ENCODE measurements at places on chromosomes 11 and 22. TPM values are rescaled to one million over a fixed set of nuclear protein-coding genes. Genes with fewer than 3 reads are reported as not detected.

DNA sequence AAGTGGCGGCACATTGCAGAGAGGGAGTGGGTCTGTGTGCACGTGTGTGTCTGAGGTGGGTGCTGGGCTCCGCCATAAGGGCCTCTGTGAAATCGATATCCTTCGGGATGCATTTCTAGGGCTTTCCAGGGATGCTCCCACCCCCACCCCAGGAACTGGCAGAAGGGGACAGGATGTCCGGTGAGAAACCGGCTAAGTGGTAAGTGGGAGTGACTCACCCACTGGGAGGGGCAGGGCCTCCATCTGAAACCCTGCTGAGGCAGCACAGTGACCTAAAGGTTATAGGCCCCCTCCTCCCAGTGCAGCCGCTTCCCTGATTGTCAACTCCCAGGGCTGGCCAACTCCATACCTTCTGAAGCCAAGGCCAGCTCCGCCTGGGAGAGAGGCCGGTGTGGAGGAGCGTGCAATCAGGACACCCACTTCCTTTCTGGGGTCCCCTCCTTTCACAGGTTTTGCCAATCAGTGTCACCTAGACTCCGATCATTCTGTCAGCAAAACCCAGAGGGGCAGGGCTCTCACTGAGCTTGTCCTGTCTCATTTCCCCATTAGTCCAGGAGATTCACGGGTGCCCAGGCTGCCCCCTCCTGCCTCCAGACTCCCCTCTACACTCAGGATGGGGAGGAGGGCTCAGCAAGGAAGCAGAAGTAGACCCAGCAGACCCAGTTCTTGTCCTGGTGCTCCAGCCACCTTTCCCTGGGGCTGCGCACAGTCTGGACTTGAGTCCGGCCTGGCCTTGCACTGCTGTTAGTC lies 44.5 kb downstream of the NECTIN1 start:
- peak; percentile 71 for DNase-seq

DNA sequence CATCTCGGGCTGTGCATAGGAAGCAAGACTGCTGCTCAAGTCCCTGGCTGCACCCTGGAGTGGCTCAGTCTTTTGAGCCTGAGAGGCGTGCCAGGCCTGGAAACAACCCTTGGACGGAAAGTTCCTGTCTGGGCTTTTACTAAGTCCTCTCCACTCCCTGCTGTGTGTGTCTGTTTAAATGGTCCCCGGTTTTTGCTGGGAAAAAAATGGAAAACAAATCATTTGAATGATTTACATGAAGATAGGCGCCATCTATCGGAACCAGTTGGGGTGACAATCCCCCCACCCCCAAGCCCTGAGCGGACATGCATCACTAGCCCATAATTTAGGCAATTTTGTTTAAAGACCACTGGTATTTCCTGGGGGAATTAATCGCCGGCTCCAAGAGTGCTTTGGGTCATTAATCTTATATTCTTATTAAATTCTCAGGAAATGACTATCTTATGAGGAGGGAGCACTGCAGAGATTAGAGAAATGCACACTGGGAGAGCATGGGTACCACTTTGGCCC lies 2.7 kb upstream of the GAB2 start:
- peak; percentile 89 for DNase-seq

DNA sequence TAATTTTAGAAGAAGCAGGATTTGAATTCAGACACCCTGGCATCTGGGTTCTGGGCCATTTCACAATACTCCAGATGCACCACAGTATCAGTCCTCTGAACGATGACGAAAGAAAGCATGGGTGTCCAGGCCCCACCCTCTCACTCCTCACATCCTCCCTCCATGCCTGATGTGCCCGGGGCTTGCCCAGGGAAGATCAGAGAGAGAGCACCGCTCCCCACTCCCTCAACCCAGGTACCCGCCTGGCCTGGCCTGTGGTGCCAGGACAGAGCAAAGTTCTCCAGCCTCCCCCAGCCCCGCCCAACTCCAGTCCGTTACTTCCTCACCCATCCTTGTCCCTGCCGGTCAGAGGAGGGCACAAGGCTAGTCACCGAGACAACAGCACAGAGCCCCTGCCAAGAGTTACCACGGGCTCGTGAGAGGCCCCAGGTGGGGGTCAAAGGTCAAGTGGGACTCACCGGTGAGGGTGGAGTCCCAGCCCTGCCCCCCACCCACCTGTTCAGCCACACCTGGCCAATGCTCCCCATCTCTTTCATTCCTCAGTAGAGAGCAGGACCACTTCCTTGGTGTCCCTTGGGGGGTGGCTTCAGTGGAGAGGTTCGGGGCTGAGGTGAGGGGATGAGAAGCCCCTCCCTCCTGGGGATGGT lies 8.1 kb downstream of the BCL9L start:
- peak; percentile 29 for DNase-seq

- DNase-seq = peak; percentile 80
Observed at GRCh38 chr22:43945632-43946383, 9.4 kb upstream of the SAMM50 start.

DNA sequence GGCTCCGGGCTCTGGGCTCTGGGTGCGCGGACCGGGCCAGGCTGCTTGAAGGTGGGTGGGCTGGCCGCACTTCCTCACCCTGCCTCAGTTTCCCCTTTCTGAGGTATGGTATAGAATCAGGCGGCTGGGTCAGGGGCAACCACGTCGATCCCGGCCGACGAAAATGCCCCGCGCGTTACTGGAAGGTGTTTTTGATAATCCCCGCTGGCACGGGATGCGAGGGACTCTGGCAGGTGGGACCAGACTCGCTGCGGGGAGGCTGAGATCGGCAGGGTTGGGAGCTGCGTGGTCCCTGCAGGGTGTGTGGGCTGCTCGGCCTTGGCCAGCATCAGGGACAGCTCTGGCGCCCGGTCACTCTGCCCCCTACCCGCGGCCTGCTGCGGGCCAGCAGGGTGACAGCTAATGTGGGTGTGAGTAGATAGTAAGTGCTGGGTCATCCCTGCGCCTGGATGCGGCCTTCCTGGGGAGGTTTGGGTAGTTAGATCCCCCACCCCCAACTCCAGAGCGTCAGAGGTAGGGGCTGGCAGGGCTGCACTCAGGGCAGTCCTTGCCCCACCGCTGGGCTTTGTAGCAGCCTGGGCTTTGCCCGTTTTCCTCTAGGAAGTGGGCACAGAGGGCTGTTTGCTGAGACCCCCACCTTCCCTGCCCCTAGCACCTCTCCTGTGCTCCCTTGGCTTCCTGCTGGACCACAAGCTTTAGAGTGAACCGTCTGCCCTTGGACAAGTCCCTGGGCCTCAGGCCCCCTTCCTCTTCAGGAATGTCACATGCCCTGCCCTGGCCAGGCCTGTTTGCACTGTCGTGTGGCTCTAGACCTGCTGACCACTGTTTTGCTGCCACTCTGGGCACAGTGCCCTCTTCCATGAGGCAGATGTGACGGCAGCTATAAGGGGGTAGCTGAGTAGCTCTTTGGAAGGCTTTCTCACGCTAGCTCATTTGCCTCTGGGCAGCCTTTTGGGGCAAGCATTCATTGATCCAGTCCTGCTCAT lies 579 bp downstream of the TANGO2 start:
- DNase-seq = peak; percentile 47

- DNase-seq = no peak
Observed at GRCh38 chr11:62556875-62557631, 10.4 kb upstream of the AHNAK start.

CATSPERZ gene
- total RNA-seq = not detected

DNA sequence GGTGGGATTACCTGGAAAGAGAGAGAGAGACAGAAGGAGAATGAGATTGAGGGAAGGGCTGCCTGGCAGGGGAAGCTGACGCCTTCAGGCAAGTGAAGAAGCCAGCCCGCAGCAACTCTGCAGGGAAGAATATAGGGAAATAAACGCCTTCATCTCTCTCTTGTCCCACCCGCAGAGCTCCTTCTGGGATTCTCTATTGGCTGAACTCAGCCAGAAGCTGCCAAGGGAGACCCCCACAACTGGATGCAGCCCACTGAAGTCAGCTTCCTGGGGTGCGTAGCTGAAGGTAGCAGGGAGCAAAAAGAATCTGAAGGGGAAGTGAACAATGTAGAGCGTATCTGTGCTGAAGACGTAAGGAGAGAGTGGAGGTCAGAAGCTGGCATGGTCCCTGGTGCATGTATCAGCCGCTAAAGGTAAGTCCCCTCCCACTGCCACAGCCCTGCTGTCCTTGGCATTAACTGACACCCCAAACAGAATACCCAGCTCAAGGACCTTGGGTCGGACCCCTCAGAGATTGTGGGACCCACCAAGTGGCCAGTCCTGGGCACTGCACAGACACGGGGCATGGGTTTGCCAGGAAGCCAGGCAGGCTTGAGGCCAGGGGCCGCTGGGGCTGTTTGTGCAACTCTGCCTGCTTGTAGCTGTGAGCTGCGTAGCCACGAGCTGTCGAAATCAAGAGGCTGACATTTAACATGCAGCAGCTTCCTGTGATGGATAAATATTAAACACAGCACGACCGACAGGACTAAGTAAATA lies 469.9 kb downstream of the MN1 start:
- peak; percentile 60 for DNase-seq

GRCh38 chr11:112106070-112106469 lies 19.4 kb downstream of the SDHD start:
- no peak for DNase-seq

GRCh38 chr22:20219667-20220628 lies 48.2 kb downstream of the RTN4R start:
- DNase-seq = no peak

- DNase-seq = no peak
Observed at GRCh38 chr11:7291100-7291829, 39.6 kb downstream of the SYT9 start.

- no peak for DNase-seq
Observed at GRCh38 chr11:117583063-117583801, 213.8 kb downstream of the DSCAML1 start.

DNA sequence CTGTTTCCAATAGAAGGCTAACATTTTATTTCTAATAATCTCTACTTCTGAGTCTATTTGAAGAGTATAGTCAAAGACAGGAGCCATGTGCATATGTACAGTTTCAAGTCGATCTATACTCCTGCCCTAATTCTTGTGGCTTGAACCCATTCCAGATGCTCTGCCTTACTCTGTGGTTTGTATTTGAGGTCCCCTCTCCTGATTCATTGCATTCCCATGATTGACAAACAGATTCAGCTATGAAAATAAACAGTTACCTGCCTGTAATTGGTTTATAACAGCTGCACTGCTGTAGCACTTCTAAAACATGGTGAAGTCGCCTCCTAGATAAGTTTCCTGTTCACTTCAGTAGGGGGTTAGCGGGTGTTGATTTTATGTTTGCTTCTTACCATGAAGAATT lies 138.7 kb downstream of the SOX6 start:
- DNase-seq = no peak

WT1 gene
- not detected for total RNA-seq

Measured in dermis blood vessel endothelial cell (primary cell).